ENCODE measurements at places on chromosomes 6 and 20.

DNA sequence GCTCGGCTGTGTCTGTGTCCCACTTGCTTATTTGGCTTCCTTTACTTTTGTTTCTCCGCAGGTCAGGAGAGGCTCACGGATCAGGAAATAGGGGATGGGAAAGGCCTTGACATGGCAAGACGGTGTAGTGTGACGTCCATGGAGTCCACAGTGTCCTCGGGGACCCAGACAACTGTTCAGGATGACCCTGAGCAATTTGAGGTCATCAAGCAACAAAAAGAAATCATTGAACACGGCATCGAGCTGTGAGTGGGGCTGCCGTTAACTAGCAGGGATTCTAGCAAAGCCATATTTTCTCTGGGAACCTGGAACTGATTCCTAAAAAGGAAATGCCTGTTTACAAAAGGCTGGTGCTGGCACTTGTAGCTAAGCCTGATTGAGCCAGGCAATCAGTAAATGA is 54.4 kb downstream of the ARFGEF2 start:
- DNase-seq: no peak

GRCh38 chr20:48463916-48464315 is 363.9 kb downstream of the PREX1 start:
- no peak for DNase-seq

- no peak for DNase-seq
Measured at GRCh38 chr20:58467572-58468527, 47.3 kb downstream of the APCDD1L start.

GRCh38 chr6:82217018-82217586 is 30.4 kb downstream of the IBTK start:
- DNase-seq: no peak

GRCh38 chr6:36526066-36526465 is 21.2 kb downstream of the STK38 start:
- no peak for DNase-seq

- no peak for DNase-seq
Measured at GRCh38 chr6:25414168-25414567, 135.0 kb downstream of the CARMIL1 start.

DNA sequence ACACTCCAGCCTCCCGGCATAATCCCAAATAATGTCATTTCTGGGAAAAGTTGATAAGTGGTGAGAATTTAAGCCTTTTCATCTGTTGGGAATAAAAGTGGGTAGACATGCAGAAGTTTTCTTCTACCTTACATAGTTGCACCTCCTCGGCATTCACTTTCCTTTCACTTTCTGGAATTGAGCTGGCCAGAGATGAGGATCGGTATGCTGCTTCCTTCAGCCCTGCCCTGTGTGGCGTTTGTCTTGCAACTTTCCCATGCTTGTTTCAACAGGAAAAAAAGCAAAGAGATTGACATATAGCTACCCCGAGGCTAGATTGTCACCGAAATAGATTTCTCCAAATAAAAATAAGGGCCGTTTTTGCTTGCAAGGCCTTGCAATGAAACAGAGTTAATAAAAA is 65.8 kb upstream of the JAG1 start:
- no peak for DNase-seq

GRCh38 chr6:157188213-157188612 is 135.1 kb downstream of the TMEM242 start:
- no peak for DNase-seq

DNA sequence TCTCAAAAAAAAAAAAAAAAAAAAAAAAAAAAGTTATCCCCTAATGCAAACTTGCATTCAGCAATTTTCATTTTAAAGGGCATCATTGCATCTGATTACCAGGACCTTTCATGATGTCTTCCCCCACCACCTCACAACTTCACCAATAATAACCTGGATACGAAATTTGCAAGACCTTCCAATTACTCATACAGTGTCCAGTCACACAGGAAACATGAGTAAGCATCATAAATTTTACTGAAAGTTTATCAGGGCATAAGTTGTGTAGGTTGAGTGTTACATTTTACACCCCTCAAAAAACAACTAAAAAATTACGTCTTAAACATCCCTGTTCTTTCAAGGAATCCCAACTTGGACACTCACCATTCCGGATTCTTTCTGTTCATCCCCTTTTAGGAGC is 79.1 kb upstream of the ANKEF1 start:
- no peak for DNase-seq

GRCh38 chr20:4007383-4008025 is 7.9 kb downstream of the RNF24 start:
- no peak for DNase-seq

- no peak for DNase-seq
Measured at GRCh38 chr20:23039136-23039875, 4.2 kb downstream of the SSTR4 start.

DNA sequence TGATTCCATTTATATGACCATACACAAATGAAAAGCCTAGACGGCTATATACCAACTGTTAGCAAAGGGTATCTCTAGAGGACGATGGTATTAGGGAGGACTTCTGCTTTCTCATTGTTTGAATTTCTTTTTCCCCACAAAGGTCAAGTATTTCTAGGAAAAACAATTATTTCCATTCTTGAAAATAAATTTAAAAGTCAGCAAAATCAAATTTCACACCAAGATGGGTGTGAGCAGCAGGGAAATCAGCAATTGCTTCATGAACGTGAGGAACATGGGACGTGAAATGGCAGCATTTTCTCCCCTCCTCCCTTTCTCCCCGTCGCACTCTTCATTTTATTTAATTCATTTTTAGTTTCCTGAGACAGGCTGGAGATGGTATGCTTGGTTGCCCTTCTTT is 5.2 kb upstream of the ZFAND3 start:
- no peak for DNase-seq

- no peak for DNase-seq
Measured at GRCh38 chr20:57683881-57684807, 25.7 kb downstream of the PMEPA1 start.

GRCh38 chr20:54026295-54027064 is 43.9 kb downstream of the BCAS1 start:
- DNase-seq: no peak

GRCh38 chr20:57476084-57476526 is 48.8 kb downstream of the CTCFL start:
- no peak for DNase-seq

- DNase-seq: no peak
Measured at GRCh38 chr20:36663031-36663430, 17.0 kb upstream of the SLA2 start.

DNA sequence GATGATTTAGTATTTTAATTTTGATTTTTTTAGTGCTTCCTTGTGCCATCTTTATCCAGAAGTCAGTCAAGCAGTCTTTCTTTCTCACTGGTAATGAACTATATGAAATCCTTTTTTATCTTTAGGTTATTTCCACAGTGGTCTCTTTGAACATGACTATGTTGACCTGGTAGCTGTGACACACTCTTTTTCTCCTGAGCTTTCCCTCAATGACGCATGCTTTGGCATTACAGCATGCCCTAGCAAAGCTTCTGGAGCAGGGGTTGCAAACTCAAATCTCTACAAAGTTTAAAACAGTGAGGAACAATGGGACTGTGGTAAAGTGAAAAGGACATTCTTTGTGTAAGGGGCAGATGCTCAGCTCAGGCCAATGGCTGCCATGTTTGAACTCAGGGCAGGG is 4.5 kb upstream of the PLAGL1 start:
- no peak for DNase-seq

DNA sequence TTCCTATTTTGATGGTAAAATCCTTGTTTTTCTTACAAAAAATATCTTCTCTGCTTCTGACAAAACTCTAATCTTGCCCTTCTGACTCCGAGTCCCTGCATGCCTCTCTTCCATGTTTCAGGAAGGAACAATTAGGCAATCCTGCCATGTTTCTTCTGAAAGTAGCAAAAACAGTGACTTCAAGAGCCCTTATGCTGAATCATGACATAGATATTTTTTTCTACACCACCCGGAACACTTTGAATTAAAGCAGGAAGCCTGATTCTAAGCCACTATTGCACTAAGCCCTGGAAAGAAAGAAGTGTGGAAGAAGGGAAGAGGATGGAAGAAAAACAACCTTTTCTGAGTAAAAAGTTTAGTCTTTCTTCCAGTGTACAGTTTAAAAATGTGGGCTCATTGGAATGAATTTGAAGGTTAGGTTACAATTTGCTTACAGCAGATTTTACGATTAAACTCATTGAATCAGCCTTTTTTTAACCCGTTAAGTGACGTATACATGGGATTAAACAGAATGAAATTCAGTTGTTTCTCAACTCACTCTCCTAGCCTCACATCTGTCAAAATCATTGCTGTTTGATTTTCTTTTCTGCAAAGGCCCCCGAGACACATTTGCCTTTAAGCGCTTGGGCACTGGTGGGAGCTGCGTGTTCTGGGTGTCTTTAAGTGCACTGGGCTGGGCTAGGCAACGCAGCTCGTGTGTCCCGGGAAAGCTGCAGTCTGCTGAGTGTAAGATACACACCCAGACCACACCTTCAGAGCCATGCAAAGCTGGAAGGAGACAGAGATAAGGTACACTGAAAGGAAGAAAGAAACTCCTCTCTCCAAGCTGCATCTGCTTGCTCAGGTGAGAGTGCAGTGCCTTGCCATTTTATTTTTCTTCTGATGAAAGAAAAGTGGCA is 159.4 kb upstream of the CITED2 start:
- DNase-seq: no peak

GRCh38 chr20:11057624-11058023 is 383.8 kb upstream of the JAG1 start:
- no peak for DNase-seq

- DNase-seq: no peak
Measured at GRCh38 chr6:168678077-168678476, 237.1 kb downstream of the SMOC2 start.

GRCh38 chr6:15800841-15801617 is 138.2 kb upstream of the DTNBP1 start:
- DNase-seq: no peak

- DNase-seq: no peak
Measured at GRCh38 chr6:90285042-90285481, 11.6 kb downstream of the BACH2 start.

DNA sequence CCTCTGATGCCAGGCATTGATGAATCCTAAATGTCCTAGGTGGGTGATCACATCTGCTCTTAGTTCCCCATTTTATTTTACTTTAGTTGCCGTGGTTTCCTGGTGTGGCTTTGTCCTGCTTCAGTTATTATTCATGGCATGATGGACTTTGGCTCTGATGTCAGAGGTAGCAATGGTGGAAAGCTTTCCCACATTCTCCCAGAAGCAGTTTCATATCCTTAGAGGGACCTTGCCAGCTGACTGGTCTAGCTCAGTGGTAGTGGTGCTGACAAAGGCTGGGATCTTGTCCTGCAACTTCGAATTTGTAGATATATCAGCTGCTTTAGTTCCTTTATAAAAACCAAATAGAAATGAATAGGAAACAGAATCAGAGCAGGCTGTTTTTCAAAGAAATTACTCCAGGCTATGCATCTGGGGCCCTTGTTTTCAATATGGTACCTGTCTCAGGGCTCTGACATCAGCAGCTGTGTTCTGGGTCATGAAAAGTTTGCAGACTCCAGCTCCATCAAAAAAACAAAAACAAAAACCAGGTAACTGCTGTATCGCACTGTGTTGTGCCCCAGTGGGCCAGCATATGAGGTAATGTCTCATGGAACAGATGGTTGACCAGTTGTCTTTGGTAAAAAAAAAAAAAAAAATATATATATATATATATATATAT is 133.7 kb downstream of the PLCB4 start:
- no peak for DNase-seq

GRCh38 chr6:39753725-39754045 is 28.5 kb upstream of the KIF6 start:
- DNase-seq: no peak

DNA sequence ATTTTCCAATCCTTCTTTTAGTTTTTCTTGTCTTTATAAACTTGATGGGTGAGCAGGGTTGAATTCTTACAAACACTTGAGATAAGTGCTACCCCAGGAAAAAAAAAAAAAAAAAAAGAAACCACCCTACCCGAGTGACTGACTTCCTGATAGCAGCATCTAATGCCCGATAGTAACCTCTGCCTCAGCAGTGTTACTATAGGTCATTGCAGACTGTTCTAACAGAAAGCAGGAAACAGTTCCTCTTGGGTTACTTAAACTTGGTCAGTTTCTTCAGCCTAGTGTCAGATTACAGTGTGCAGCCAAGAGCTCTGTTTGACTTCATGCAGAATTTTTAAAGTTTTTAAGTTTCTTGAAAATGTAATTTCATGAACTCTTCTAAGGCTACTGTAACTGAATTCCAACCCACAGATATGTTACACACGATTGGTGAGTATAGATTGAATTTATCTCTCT is 2.1 kb downstream of the MYLIP start:
- no peak for DNase-seq

- DNase-seq: no peak
Measured at GRCh38 chr6:144283646-144284477, 1.3 kb upstream of the UTRN start.

DNA sequence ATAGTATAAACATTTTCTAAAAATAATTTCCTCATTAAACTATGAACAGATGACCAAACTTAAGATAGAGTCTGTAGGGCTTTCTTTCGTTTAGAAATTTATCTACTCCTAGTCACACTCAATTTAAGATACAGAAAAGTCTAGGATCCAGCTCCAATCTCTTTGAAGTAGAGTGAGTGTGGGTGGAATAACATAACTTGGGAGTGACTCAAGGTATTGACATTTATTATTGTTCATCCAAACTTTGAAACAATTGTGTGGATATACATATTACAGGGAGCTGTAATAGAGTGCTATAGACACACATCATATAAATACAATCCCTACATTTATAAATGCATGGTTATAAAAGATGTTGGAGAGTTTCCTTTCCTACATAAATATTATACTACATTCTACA is 715.2 kb upstream of the MANEA start:
- DNase-seq: no peak

GRCh38 chr20:18001131-18001921 is 32.5 kb downstream of the MGME1 start:
- DNase-seq: no peak

DNA sequence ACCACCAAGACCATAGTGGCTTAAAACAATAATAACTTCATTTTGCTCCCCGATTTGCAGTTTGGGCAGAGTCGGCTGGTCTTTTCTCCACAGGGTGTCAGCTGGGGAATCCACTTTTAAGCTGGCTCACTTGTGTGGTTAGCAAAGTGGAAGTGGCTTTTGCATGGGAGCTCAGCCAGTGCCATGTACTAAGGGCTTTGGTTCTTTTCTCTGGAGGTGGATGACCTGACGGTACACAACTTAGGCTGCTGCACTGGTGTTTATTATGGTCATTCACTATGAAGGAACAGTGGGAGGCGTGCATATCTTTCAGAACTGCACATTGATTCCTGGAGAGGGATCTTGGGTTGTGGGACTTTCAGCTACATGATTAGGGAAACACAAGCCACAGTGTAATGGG is 141.0 kb downstream of the OR2B2 start:
- no peak for DNase-seq

GRCh38 chr6:89021629-89022028 is 58.2 kb upstream of the RNGTT start:
- no peak for DNase-seq

GRCh38 chr6:128421788-128422187 is 98.6 kb downstream of the PTPRK start:
- DNase-seq: no peak

GRCh38 chr6:31336896-31337496 is 20.0 kb downstream of the HLA-B start:
- DNase-seq: no peak

- DNase-seq: no peak
Measured at GRCh38 chr6:2309122-2309521, 63.7 kb upstream of the GMDS start.
